ENCODE measurements at places on chromosomes 13 and 19. TPM values are rescaled to one million over a fixed set of nuclear protein-coding genes. Genes with fewer than 3 reads are reported as not detected.
A peak's percentile ranks its signal among the peaks of the same experiment; 100 is the strongest.

Gene MAU2
- total RNA-seq, result 30.2 TPM

GRCh38 chr19:4374498-4375163 is 25.7 kb downstream of the SH3GL1 start:
- DNase-seq, result peak; percentile 96

DNA sequence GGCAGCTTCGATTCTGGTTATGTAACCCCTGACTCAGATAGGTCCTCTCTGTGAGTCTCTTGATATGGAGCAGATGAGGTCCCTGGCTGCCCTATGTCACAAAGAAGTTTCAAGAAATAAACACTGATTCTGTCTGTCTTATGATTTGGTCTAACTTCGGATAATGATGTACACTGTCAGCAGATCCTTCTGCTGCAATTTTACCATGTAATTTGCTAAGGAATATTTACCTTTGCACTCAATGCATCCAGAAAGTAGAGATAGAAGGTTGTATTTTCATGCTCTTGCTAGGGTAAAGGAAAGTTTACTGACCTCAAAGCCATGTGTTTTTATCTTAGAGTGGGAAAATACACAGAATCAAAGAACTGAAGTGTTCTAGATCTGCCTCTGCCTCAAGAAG is 98.2 kb downstream of the KLF5 start:
- no peak for DNase-seq

- DNase-seq, result no peak
These were observed 18.7 kb upstream of the B3GNT3 start for GRCh38 chr19:17775991-17776803.

DNA sequence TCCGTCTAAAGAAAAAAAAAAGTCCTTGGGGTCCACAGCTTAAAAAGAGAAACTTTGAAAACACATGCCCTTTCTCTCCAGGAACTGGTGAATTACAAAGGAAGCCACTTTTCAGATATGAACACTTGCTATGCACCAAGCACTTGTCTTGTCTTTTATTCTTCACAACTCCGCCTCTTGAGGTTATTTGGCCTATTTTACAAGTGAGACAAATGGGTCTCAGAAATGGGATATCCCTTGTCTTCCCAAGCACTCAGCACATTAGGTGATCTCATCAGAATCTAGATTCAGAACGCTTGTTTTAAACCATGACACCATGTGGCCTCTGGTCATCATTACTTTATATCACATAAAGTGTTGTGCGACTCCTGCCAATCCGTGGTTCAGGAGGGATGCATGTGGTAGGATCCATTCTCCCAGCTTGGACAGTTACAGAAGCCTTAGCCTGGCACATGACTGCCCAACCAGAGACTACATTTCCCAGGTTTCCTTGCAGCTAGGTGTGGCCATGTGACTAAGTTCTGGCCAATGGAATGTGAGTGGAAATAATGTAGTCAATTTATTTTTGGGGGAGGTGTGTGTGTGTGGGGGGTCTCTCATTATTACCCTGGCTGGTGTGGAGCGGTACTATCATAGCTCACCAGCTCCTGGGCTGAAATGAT is 13.9 kb downstream of the TSKS start:
- DNase-seq, result no peak

Gene ZNF541
- 0.27 TPM for total RNA-seq

Gene SERPINE3
- total RNA-seq, result not detected

DNA sequence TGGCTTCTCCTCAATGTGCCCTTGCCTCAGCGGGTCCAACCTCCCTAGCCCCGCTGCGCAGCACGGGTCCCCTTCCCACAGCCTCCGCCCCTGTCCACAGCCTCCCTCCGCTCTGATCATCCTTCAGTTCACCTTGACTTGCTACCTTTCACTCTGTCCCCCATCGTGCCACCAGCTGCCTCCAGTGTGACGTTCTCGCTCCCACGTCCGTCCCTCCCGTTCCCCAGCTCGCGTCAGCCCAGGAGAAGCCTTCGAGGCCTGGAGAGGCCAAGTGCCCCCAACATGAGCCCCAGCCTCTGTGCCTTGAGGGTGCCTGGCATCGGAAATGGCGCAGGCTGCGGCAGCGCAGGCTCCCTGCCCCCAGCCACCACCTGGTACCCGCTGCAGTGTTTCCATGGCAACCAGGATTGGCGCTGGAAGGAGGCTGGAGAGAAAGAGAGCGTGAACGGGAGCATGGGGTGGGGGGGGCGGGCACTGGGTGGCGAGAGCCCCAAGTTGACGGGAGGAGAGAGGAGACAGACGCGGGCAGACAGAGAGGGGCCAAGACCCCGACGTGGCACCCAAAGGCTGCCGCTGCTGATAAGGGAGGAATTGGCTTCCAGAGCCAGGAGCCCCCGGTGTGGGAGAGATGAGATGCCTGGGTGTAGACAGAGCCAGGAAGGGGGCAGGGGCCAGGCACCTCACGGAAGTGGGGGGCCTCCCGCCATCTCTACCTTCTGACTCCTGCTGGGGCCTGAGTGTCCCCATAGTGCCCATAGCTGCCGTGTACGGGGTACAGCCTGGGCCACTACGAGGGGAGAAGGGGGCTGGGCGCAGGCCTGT is 844 bp upstream of the ASPDH start:
- DNase-seq, result no peak

DNA sequence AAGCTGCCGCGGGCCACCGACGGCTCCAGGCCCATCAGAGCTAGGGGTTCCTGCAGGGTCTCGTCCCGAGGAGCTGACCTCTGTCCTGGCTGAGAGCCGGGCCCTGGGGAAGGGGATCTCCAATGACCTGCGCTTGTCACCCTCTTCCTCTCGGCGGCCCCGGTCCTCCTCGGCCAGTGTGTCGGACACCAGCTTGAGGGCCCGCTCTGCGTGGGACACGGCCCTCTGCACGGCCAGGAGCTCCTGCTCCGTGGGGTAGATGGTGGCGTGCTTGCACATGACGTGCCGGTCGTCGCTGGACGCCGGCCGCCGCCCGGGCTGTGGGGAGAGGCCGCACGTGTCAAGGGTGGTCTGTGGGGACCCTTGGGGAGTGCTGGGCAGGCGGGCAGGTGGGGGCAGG is 32.7 kb upstream of the MATK start:
- DNase-seq, result no peak

- DNase-seq, result no peak
These were observed 92.9 kb downstream of the PCDH9 start for GRCh38 chr13:67137044-67137735.

- DNase-seq, result no peak
These were observed 59.3 kb downstream of the TSHZ3 start for GRCh38 chr19:31289976-31290375.

DNA sequence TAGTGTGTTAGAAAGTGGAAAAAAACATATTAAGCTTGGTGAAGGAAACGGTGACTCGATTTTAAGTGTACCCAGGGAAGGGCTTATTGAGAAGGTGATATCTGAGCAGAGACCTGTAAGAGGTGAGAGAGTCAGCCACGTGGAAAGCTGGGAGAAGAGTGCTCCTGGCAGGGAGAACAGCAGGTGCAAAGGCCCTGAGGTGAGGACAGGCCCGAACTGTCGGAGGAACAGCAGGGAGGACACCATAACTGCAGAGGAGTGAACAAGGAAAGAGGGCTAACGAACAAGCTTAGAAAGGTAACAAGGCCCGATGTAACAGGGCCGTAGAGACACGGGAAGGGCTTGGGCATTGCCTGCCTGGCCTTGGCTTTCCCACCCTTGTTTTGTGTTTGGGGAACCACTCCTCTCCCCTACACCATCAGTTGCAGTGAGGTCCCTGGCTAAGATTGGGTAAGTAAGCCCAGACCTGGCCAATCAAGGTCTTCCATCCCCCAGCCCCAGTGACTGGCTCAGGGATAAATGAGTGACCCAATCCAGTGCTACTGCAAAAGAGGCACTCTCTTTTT is 7.3 kb downstream of the ATP4A start:
- no peak for DNase-seq

Gene BRSK1
- total RNA-seq, result 0.17 TPM

DNA sequence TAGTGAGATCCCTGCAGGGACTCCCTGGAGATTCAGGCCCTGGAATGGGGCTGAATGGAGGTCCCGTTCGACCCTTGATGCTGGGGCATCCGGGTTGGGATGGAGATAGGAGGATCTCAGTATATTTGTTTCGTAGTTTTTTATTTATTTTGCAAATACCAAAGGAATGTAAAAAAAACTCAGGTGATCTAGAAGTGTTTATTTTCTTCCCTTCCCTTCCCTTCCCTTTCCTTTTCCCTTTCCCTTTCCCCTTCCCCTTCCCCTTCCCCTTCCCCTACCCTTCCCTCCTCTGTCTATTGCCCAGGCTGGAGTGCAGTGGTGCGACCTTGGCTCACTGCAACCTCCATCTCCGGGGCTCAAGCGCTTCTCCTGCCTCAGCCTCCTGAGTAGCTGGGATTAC is 4.5 kb downstream of the GTPBP3 start:
- no peak for DNase-seq

GRCh38 chr13:52399046-52399445 is 6.9 kb downstream of the THSD1 start:
- no peak for DNase-seq

Gene CEACAM3
- total RNA-seq, result not detected
